Pancreas (tissue), 10 donors: ENCODE measurements at places on chromosomes 6 and 20. TPM values are rescaled to one million over a fixed set of nuclear protein-coding genes. Genes with fewer than 3 reads are reported as not detected.

VEGFA gene
- total RNA-seq: 91.9 TPM

ECT2L gene
- total RNA-seq: 0.03 TPM

TRAPPC3L gene
- not detected for total RNA-seq

EYS gene
- total RNA-seq: 0.12 TPM

- DNase-seq: no peak
Measured at GRCh38 chr6:82691997-82692396, 328.4 kb downstream of the TPBG start.

DNA sequence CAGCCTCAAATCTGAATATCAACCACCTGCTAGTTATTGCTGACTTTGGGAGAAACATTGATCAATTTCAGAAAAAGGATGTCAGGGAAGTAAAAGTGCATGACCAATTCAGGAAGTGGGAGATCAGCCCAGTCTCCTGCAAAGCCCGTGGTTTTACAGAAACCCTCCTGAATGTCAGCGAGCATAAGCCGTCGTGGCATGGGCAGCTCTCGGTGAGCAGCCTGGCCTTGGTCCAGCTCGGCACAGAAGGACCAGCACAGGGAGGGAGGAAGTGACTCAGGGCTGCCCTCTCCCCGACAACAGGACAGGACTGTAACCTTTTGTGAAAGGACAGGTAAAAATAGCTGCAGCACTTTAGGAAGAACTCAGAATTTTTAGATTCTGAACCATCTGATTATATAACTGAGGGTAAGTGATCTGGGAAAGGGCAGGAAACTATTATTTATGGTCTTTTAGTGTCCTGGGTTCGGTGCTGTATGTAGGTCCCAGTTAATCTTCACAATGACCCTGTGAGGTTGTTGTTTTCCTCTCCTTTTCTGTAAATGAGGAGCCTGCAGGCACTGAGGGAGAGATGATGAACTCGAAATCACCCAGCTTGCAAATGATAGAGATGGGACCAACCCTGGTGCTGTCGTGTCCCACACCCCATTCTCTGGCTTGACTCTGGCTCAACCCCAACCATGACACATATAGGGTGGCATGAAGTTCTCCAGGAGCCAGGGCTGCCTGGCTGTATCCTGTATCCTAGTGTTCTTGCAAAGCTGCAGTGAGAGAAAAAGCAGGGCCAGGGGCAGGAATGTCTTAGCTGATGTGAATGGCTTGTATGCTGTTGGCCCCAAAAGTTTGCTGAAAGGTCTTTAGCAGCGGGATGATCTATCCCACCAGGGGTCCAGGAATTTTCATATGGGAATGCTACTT lies 37.6 kb downstream of the NRN1 start:
- DNase-seq: peak; percentile 62

DNA sequence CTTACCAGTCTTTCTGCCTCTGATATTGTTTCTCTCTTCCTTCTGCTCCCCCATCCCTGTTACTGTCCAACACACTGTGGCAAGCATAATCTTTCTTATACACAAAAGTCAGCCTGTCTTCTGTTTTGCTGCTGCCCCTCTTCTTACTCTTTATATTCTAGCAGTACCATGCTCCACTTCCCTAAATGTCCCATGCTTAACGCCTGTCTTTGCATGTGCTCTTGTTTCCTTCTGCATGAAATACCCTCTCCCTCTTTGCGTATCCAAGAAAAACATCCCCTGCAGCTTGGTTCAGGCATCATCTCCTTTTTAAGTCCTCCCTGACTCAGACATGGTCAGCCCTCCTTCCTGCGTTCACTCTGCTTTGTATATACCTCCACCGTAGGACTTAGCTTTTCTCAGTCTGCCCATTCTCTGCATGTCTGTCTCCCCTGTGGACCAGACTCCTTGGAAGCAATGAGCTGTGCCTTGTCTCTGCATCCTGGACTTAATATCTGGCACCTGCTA lies 103.9 kb downstream of the CTNNBL1 start:
- DNase-seq: no peak

- DNase-seq: no peak
Measured at GRCh38 chr6:26330859-26331217, 34.2 kb upstream of the BTN3A2 start.
